ENCODE measurements at places on chromosomes 7 and 10.

DNA sequence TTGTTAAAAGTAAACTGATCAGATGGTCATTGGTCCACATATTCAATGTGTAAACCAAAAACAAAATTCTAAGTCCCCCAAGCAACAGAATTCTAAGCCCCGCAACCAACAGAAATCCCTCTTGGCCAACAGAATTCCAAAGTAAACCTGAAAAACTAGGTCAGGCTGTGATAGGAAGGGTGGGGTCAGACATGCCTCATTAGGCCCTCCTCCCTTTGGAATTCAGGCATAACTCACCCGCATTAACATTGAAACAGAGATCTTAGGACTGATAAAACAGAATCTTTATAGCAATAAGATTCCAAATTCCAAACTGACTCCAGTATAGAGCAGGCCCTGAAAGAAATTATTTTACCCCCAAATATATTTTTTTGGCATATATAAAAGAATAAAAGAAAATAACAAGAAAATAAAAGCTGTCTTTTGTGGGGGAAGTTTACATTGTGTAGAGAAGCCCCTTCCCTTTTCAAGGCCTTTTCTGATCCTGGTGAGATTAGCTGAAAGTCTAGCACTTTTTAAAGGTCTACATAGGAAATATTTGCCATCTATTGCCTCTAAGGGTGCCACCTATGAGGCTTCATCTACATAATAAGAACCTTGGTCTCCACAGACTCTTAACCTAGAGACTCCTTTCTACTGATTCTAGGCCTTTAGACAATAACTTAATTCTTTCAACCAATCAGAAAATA lies 30.5 kb downstream of the GNAT3 start:
- no peak for DNase-seq

GRCh38 chr10:2981361-2981801 lies 86.0 kb upstream of the PFKP start:
- DNase-seq: no peak

DNA sequence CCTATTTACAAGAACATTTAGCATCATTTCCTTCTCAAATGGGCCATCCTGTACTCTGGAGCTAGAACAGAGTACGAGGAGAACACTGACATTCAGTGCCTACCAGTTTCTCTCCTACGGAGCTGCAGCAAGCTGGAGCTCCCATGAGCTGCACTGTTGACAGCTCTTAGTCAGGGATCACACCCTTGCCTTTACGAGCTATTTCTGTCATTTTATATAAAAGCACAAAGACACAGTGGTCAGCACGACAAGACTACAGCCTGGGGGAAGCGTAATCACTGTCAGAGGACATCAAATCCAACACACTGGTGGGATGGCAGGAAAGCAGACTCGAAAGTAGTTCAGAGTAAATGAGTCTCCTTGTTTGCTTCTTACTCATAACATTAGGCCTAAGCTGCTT lies 2.7 kb downstream of the CDCA7L start:
- no peak for DNase-seq

DNA sequence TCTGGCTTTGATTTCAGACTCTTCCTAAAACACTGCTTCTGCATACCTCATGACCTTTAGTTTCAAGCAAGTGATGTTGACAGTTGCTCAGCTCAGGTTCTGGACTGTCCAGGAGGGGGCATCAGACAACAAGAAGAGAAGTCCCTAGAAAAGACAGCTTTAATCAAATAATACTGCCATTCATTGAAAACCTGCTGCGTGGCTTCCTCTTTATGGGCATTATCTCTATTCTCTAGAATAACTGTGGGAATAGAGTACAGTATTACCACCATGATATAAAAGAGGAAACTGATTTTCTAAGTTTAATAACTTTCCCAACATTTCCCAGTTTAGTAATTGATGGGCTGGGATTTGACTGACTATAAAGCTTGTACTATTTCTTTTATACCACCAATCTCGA lies 170.4 kb downstream of the SNX13 start:
- peak; percentile 21 for DNase-seq

GRCh38 chr7:33832271-33832721 lies 73.0 kb upstream of the BMPER start:
- no peak for DNase-seq

DNA sequence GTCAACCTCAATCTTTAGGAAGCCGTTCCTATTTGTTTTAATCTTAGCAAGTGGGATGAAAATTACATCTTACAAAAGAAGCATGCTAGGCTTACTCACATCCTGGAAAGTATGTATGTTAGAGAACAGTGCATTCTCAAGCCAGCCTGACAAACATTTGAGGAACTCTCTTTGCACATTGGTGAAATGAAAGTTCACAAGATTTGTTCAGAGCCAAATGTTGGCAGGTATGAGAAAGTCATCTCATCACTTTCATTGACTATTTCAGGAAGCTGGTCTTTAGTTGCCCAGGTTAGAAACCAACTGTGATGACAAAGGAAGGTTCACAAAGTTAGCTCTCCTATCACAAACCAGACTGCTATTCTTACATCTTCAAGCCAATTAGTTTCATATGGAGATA lies 57.1 kb downstream of the ABCB1 start:
- no peak for DNase-seq

DNA sequence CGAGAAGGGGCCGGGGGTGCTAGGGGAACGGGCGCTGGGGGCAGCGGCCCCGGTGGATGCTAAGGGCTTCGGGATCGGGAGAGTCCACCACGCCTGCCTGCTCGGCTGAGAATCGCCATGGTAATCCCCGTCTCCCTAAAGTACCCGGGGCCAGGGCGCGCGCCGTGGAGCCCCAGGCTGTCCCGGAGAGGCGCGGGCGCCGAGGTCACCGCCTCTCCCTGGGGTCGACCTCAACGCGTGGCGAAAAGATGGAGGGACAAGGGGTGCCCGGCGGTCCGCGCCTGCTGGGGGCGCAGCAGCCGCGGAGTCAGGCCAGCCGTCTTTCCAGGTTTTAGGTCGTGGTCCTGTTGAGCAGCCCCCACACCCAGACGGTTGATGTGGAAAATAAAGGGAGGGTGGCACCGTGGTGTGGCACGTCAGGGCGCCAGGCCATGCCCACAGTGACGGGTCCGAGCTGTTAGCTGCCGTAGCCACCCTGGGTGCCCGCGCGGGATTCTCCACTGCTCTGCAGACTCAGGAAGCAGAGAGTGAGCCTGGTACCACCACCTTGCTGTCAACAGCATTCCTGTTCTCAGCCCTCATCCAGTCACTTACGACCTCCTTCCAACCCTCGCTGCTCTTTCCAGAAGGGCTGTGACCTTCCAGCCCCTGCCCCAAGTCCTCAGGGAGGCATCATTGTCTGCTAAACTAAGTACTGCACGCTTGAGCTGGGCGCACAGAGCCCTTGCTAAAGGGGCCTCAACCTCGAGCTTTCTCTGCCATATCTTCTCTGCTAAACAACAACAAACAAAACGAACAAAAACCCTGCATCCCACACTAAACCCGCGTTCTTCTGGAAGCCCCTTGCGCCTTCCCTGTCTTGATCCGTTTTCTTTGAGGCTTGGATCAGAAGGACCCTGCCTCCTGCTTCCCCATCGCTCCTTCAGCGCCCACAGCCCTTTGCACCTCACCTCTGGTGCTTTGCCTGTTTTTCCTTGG lies 666 bp downstream of the SMKR1 start:
- DNase-seq: no peak

GRCh38 chr10:36801660-36802059 lies 323.7 kb upstream of the ANKRD30A start:
- DNase-seq: no peak

- peak; percentile 70 for DNase-seq
Measured at GRCh38 chr7:106775552-106775936, 89.5 kb upstream of the PIK3CG start.

- no peak for DNase-seq
Measured at GRCh38 chr7:30880125-30880720, 31.4 kb upstream of the AQP1 start.

DNA sequence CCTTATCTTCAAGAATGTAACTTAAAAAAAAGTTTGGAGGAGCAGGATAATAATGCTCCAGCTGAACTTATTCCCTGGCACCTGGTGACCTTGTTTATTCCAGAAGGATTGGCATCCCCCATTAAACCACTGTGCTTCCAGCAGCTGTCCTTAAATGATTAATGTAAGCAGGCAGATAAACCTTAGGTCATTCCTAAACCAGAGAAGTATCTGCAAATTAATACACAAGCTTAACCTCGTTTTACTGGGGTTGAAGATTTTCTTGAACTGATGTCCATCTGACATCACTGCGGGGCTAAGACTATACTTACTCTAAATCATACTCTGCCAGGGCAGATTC lies 116.1 kb upstream of the PALS2 start:
- DNase-seq: no peak

DNA sequence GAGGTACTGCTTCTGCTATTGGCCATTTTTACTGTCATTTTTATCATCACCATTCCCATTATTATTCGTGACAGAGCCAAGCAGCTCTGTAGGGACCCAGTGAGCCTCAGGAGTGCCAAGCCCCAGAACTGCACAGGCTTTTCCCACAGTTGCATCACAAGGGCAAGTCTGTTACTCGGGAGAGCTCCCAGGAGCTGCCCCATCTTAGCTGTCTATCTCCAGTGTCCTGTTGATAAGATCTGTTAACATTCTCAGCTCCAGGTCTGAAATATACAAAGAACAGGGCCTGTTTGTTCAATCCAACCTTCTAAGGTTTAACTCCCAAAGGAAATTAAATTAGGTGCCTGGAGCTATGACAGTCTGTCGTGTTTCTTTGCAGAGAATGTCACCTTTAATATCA lies 20.2 kb upstream of the TRIM8 start:
- no peak for DNase-seq

GRCh38 chr7:79823246-79823951 lies 311.2 kb upstream of the GNAI1 start:
- DNase-seq: no peak

GRCh38 chr10:14926722-14927416 lies 27.0 kb downstream of the DCLRE1C start:
- no peak for DNase-seq

GRCh38 chr7:130009848-130010688 lies 41.1 kb downstream of the ZC3HC1 start:
- peak; percentile 49 for DNase-seq

DNA sequence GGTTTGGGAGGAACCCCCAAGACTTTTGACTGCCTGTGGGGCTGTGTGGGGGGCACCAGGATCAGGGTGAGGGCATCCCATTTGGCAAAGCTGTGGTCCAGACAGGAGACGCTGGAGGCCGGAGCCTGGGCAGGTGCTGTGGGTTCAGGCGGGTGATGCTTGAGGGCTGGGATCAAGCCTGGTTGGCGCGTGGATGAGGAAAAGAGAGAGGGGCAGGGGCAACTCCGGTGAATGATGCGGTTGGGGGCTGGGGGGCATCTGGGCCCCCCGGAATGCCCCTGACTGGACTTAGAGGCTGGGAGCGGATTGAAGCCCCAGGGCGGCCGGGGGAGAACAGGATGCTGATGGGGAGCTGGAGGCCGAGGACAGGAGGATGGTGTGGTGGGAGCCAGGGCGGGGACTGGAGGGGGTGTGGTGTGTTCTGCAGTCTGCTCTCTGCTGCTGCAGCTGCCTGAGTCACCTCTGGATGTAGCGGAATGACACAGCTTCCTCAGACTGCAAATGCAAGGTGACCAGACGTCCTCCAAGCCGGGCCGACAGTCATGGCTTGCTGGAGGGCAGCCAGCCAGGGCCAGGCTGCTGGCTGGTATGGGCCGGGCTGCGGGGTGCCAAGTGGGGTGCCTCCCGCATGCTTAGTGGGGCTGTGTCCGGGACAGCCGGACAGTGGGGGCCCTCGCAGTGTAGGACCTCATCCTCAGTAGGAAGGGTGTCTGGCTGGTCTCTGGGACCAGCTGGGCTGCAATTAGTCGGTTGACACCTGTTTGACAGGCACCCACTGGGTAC lies 3.2 kb downstream of the MAFK start:
- peak; percentile 69 for DNase-seq

- no peak for DNase-seq
Measured at GRCh38 chr10:61120805-61121204, 176.8 kb upstream of the RHOBTB1 start.

DNA sequence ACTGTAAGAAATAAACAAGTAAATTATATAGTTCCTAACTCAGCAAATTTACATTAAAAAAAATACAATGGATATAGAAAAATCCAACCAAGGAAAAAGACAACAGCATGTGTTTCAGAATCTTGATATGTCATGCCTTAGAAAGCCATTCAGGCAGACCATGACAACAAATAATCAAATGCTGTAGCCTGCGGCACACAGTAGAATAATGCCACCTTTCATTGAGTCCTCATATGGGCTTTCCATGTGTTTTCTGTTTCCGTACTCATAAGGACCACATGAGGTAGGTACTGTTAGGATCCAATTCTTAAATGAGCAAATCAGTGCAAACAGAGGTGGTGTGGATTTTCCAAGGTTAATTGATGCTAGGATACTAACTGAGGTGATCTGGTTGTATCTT lies 138.6 kb downstream of the CUBN start:
- no peak for DNase-seq

- DNase-seq: no peak
Measured at GRCh38 chr7:34320412-34320811, 337.6 kb upstream of the NPSR1 start.

DNA sequence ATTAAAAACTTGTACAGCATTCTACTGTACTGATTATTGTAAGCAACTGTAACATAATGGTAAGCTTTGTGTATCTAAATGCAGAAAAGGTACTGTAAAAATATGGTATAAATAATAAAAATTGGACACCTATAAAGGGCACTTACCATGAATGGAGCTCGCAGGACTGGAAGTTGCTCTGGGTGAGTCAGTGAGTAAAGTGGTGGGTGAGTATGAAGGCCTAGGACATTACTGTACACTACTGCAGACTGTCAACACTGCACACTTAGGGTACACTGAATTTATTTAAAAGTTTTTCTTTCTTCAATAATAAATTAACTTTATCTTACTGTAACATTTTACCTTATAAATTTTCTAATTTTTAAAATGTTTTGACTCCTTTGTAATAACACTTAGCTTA lies 118.6 kb upstream of the ASAH2 start:
- DNase-seq: no peak

DNA sequence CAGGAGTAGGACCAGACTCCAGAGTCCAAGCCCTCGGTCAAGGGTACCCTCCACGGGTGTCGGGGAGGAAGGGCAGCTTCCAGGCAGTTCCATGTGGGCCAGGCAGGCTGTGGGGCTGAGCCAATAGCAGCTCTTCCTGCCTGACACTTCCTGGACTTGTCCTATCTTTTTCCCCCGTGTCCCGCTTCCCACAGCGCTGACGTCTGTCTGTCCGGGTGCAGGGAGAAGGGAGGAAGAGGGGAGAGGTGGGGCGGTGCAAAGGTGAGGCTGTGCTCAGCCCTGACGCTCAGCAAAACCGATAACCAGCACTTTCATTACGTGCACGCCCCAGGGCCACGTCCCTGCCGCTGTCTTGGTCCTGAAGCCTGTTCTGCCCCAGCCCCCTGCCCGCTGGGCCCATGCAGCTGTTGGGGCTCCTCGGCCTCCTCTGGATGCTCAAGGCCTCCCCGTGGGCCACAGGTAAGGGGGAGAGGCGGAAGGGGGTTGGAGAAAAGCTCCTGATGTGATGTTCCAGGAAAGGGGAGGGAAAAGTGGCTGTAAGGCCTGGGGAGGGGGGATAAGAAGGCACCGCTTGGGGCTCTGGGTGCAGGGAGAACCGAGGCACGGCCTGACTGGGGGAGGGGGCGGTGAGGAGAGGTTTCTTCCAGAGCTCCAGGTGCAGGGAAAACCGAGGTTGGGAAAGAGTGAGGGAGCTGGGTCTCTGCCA lies at the start of gene MUC3A:
MUC3A (plus strand) TSS at position 308 of the 706 bp plus-strand sequence; CDS start at position 399, 91 bp downstream.
- no peak for DNase-seq
